Aorta (tissue), 5 donors: ENCODE measurements at places on chromosomes 16 and 17. TPM values are rescaled to one million over a fixed set of nuclear protein-coding genes. Genes with fewer than 3 reads are reported as not detected.
A peak's percentile ranks its signal among the peaks of the same experiment; 100 is the strongest.

DNA sequence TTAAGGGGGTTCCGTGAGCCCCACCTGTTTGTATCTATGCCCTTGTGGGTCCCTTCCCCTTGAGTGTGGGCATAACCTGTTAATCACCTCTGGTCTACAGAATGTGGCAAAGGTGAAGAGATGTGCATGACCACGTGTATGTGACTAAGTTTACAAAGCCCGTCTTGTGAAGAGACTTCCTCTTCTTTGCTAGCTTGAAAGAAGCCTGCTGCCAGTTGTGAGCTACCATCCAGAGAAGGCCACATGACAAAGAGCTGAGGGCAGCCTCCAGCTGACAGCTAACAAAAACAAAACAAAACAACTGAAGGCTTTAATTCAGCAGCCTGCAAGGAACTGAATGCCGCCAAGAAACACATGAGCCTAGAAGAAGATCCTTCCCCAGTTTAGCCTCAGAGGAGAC, 112.0 kb downstream of the AXIN2 start:
- H3K4me1 ChIP-seq: no peaks in the 10 kb centered on the region
- DNase-seq: no peak
- H3K36me3 ChIP-seq: no peaks in the 10 kb centered on the region
- no peak overlapping the region for H3K27ac ChIP-seq

GRCh38 chr17:36900160-36900512, 37.1 kb upstream of the LHX1 start:
- H3K36me3 ChIP-seq: no peaks in the 10 kb centered on the region
- no peak overlapping the region for H3K4me3 ChIP-seq
- DNase-seq: no peak

DNA sequence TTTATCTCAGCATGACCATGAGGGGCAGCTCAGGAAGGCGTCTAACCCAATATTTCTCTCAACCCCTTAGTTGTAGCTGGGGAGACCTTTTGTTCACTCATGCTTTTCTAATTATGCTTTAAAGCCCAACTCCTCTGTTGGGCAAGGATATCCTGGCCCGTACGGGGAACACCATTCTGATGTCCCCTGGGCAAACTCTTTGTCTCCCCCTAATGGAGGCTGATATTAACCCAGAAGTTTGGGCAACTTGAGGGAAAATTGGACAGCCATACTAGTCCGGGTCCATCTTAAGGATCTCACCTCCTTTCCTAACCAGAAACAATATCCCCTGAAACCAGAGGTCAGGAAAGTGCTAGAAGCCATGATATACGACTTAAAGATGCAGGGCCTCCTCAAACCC, 143.7 kb upstream of the COX10 start:
- no peak overlapping the region for H3K27ac ChIP-seq
- H3K27me3 ChIP-seq: no peaks in the 10 kb centered on the region
- H3K4me1 ChIP-seq: no peaks in the 10 kb centered on the region
- H3K4me3 ChIP-seq: no peak overlapping the region
- DNase-seq: no peak
- no peaks in the 10 kb centered on the region for H3K36me3 ChIP-seq

KCNJ2 gene
- total RNA-seq: 3.1 TPM

DNA sequence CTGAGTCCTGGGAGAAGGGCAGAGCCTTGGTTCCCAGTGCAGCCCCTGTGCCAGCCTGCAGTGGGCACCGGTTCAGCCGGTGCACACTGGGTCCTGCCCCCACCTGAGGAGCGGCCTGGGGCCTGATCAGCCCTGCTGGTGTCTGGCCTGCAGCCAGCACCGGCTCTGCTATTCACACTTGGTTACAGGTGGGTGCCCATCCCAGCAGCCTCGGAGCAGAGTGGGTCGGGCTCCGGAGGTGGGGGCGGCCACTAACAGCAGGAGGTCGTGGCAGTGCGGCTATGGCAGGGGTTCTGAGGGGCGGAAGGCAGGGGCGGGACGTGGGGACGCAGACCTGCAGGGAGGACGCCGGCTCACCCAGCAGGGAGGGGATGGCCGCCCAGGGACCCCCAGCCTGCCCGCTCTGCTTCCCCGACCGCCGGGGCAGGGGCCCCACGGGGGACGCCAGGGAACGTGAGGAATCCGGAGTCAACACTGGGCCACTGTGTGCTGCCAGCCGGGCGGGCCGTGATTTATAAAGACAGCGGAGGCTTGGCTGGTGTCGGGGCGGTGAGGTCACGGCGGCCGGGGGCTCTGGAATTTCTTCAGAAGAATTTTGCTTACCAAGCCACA, 20.3 kb downstream of the METRNL start:
- no peaks in the 10 kb centered on the region for H3K36me3 ChIP-seq
- no peaks in the 10 kb centered on the region for H3K27me3 ChIP-seq
- peak overlapping the region; percentile 62 for H3K27ac ChIP-seq
- peak; percentile 94 for DNase-seq

DNA sequence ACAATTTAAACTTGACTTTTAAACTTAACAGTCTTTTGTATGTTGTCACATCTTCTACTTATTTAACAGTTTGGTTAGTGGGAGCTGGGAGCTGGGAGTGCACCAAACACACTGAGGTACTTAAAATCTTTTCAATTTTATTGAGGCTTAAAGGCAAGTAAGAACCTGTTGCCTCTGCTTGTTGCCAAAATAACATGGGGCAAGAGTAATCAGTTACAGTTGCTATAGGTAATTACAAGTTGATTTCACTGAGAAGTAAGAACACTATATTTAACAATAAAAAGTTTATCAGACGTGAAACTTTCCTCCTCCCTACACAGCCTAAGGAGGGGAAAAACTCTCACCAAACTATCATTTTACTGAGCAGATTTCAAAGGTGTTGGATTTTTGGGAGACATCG, 135.2 kb downstream of the FTO start:
- no peak overlapping the region for H3K4me3 ChIP-seq
- H3K4me1 ChIP-seq: peaks cover 6% of the 10 kb centered on the region
- no peak overlapping the region for H3K27ac ChIP-seq
- no peaks in the 10 kb centered on the region for H3K36me3 ChIP-seq
- no peak for DNase-seq

DNA sequence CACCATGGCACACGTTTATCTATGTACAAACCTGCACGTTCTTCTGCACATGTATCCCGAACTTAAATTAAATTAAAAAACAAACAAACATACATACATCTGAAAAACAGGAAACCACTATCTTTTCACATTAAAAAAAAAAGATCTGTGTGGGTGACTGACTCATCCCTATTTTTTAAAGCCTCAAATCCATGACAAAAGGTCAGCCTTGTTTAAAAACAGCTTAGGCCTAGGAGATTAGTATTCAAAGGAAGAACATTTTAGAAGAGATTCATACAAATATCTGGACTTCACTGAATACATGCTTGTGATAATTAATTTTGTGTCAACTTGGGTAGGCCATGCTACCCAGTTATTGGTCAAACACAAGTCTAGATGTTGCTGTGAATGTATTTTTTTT, 4.7 kb upstream of the PRKAR1A start:
- H3K36me3 ChIP-seq: no peaks in the 10 kb centered on the region
- H3K27ac ChIP-seq: no peak overlapping the region
- no peaks in the 10 kb centered on the region for H3K27me3 ChIP-seq

- no peak for DNase-seq
- no peaks in the 10 kb centered on the region for H3K4me1 ChIP-seq
- H3K36me3 ChIP-seq: no peaks in the 10 kb centered on the region
These were observed 321.3 kb downstream of the RBFOX1 start for GRCh38 chr16:7653746-7654461.

GRCh38 chr16:85878407-85878806, 20.6 kb upstream of the IRF8 start:
- no peaks in the 10 kb centered on the region for H3K4me1 ChIP-seq
- H3K27ac ChIP-seq: no peak overlapping the region
- no peaks in the 10 kb centered on the region for H3K27me3 ChIP-seq
- no peak for DNase-seq
- no peaks in the 10 kb centered on the region for H3K36me3 ChIP-seq

- no peaks in the 10 kb centered on the region for H3K4me1 ChIP-seq
- no peaks in the 10 kb centered on the region for H3K36me3 ChIP-seq
- H3K27me3 ChIP-seq: no peaks in the 10 kb centered on the region
- no peak overlapping the region for H3K27ac ChIP-seq
These were observed 42.2 kb downstream of the WWP2 start for GRCh38 chr16:69804297-69804696.

DNA sequence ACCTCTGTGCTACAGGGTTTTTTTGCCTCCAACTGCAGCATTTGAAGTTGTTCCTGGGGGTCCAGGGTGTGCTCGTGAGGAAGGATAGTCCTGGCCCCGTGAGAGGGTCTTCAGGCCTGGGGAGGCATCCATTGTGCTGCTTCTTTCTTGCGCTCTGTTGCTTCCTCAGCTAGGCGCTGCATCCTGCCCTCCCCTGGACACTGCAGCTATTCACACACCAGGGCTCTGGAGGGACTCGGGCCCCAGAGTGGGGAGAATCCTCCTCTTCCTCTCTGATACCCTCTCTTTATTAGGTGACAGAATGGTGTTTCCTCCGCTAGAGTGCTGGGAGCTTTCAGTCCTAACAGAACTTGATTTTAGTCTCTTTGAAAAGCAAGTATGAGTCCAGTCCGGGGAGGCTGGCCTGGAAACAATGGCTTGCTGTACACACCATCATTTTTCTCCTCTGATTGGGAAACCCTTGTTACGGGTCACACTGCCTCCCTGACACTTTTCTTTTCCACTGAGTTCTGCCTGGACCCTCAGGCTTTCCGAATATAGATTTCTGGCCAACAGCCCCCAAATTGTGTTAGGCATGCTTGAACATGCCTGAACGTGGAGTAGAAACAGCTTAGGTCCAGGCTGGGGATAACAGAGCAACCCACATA, 81.4 kb upstream of the ELAC2 start:
- H3K27ac ChIP-seq: no peak overlapping the region
- no peaks in the 10 kb centered on the region for H3K4me1 ChIP-seq

GRCh38 chr16:14029658-14030057, 41.5 kb upstream of the MRTFB start:
- H3K27me3 ChIP-seq: no peaks in the 10 kb centered on the region
- no peaks in the 10 kb centered on the region for H3K4me1 ChIP-seq
- H3K36me3 ChIP-seq: no peaks in the 10 kb centered on the region
- DNase-seq: no peak
- no peak overlapping the region for H3K4me3 ChIP-seq

DNA sequence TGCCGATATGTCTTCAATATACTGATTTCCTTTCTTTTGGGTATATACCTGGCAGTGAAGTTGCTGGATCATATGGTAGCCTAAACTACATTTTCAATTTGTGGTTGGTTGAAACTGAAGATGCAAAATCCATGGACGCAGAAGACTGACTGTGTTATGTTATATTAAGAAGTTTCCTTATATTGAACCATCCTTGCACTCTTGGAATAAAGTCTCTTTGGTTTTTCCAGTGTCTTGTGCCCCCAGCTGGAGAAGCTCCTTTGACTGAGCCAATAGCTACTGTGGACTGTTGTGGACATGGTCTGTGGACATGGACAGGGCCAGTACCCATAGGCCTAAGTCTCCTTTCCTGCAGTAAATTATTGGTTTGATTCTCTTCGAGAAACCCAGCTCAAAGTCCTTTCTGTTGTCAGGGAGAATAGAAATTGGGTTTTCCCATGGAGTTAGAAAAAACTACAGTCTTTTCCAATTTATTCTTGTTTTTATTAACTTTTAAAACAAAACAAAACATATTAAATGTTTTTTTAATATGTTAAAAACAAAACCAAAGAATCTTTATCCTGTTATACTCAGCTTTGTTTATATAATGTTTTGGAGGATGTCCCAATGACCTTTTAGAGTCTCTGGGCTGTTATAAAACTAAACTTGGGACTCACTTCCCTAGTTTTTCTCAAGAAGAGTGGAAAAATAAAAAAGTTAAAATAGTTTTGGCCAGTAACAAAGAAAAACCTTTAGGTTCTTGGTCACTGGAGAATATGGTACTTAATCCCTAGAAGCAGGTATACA, 15.2 kb upstream of the IL34 start:
- no peak for DNase-seq
- H3K27me3 ChIP-seq: no peaks in the 10 kb centered on the region
- no peaks in the 10 kb centered on the region for H3K4me1 ChIP-seq
- no peak overlapping the region for H3K4me3 ChIP-seq
- no peaks in the 10 kb centered on the region for H3K36me3 ChIP-seq

ALG1 gene
- 15.6 TPM for total RNA-seq

GRCh38 chr16:66523861-66524354, 26.0 kb downstream of the TK2 start:
- no peak overlapping the region for H3K4me3 ChIP-seq
- H3K36me3 ChIP-seq: no peaks in the 10 kb centered on the region
- no peaks in the 10 kb centered on the region for H3K27me3 ChIP-seq

GRCh38 chr17:35752471-35752870, 568 bp downstream of the GAS2L2 start:
- no peaks in the 10 kb centered on the region for H3K4me1 ChIP-seq
- no peak overlapping the region for H3K4me3 ChIP-seq
- no peak for DNase-seq
- no peak overlapping the region for H3K27ac ChIP-seq
- no peaks in the 10 kb centered on the region for H3K36me3 ChIP-seq
- no peaks in the 10 kb centered on the region for H3K27me3 ChIP-seq

ADAP2 gene
- total RNA-seq: 21.9 TPM

DNA sequence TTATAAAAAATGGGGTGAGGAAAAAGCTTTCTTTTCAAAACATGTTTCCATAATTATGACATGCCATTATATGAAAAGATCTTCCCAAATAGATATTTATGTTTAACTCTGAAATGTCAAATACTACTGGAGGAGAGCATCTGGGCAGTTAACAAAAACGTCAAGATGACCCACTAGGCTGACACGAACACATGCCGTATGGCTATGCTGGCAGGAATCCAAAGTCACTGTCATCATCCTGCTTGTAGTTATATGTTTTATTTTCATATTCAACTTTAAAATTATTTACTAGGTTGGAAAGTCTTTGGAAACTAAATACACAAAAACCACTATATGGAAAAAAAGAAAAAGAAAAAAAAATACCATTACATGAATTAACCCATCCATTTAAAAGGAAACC, 27.3 kb downstream of the ANKFY1 start:
- H3K27me3 ChIP-seq: no peaks in the 10 kb centered on the region
- peaks cover 5% of the 10 kb centered on the region for H3K36me3 ChIP-seq
- H3K27ac ChIP-seq: no peak overlapping the region
- H3K4me1 ChIP-seq: peaks cover 3% of the 10 kb centered on the region

DNA sequence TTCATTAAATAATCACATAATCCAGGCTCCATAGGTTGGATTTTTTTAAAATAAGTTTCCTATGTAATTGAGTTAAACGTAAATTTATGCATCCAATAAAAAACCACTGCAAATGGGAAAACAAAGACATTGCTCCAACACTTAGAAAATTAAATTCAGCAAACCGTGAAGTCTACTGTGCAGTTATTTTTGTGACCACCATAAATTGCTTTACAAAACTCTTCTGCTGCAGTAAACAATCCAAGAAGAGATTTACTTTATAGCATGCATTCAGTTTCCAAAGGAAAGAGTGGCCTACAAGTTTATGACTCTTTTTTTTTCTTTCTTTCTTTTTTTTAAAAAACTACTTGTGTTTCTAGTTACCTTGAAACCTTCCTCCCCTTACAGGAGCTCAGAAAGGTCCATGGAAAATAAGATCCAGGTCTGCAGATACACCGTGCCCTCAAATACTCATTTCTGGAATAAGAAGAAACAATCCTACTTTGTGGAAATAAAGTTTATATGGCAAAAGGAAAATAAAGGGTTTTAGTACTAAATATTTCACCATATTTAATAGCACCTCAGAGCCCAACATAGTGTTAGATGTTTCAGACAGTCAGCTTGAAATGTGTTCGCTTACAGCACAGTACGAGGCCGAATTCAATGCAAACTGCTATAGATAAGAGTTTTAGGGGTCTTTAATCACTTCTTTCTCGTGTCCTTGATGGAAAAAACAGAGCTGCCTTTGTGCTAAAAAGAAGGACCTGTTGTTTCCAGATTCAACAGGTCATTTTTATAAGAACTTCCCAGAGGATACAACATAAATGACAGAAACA, 3.2 kb downstream of the HS3ST3A1 start:
- H3K27me3 ChIP-seq: peaks cover 3% of the 10 kb centered on the region
- no peaks in the 10 kb centered on the region for H3K36me3 ChIP-seq
- no peak for DNase-seq
- H3K4me1 ChIP-seq: no peaks in the 10 kb centered on the region
- no peak overlapping the region for H3K27ac ChIP-seq
- H3K4me3 ChIP-seq: no peak overlapping the region
